ENCODE measurements at places on chromosomes 7 and 10.

- no peak for DNase-seq
Observed at GRCh38 chr7:71665716-71666115, 533.8 kb downstream of the GALNT17 start.

- DNase-seq = no peak
Observed at GRCh38 chr10:86706401-86706841, 38.1 kb downstream of the LDB3 start.

GRCh38 chr10:28930514-28931495, 253.5 kb downstream of the BAMBI start:
- no peak for DNase-seq

GRCh38 chr10:44978570-44979280, at the start of gene DEPP1:
TSS of gene DEPP1 (minus strand) at chr10:44978809. CDS start at chr10:44978030, 779 bp downstream.
- no peak for DNase-seq

- no peak for DNase-seq
Observed at GRCh38 chr7:128860158-128861073, 2.2 kb upstream of the ATP6V1F start.

DNA sequence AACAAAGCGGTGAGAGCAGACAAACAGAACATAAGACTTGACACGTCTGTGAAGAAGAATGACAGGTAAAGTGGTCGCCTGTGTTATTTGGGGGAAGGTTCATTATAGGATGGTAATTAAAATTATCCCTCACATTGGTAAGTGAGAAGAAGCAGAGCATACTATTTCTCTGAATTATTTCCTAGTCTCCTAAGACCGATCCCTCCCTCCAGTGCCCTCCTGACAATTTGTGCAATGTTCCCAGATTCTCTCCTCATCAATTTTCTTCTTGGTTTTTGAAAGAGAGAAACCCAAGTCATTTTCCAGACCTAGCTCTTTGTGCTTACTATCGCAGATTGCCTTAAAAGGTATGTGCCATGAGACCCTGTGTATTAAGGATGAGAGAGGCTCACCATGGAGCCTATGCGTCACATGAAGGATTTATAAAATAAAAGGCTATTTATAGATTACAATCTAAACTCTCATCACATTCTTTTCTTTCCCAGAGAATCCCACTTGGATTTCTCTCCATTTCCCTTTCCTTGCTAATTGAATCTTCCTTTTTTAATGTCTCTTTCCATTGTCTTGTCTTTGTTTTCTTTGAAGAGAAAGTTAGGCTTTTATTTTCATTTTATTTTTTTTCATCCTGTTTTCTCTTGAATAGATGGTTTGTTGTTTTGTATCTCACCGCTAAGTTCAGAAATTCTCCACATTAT, 112.0 kb downstream of the PPP1R3A start:
- no peak for DNase-seq

- no peak for DNase-seq
Observed at GRCh38 chr7:137007001-137007694, 138.7 kb downstream of the CHRM2 start.

- no peak for DNase-seq
Observed at GRCh38 chr7:36137754-36138153, 15.3 kb upstream of the EEPD1 start.

DNA sequence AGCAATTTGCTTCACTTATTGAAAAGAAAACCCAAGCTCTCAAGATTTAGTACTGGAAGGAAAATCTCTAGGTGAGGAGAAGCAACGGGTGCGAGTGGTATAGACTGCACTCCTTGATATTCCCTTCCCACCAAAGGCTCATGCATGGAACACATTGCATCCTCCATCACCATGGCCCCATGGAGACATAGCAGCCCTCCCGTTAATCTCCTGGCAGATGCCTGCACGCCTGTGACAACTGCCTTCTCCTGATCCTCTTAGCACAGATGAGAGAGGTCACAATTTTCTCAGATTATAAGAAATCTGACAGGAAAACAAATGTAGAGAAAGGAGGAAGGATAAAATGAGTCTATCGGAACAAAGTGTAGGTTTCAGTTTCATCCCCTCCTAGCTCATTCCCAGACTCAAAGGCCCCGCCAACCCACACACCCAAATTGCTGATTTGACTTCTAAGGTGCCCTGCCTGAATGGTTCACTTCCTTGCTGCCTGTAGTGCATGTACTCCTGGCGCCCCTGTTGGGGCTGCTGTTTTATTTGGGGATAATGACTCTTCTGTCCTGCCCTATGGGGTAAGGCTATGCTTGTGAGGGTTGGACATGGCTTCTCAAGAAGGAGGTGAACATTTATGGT, 50.0 kb downstream of the PLXNA4 start:
- no peak for DNase-seq

DNA sequence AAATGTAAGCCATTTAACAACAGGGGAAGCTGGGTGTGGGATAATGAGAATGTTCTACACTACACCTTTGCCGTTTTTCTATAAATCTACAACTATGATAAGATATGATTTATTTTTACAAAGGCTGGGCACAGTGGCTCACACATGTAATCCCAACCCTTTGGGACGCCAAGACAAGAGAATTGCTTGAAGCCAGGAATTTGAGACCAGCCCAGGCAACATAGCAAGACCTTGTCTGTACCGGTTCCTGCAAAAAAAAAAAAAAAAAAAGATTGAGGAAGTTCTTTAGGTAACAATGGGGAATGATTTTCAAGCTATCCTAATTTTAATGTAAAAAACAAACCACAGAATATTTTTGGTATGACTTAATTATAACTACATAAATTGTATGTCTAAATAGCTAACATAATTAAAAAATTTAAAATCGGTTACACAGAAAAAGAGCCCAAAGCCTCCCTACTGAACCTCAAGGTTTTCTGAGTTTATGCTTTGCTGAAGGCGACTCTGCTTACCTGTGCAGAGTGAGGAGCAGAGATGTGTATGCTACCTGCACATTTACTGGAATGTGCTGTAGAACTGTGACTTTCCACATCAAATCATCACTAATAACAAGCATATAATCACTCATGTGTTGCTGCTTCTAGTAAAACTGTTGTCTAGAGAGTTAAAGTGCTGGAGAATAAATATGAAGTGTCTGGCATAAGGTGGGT, 163.4 kb downstream of the ATE1 start:
- DNase-seq = no peak

DNA sequence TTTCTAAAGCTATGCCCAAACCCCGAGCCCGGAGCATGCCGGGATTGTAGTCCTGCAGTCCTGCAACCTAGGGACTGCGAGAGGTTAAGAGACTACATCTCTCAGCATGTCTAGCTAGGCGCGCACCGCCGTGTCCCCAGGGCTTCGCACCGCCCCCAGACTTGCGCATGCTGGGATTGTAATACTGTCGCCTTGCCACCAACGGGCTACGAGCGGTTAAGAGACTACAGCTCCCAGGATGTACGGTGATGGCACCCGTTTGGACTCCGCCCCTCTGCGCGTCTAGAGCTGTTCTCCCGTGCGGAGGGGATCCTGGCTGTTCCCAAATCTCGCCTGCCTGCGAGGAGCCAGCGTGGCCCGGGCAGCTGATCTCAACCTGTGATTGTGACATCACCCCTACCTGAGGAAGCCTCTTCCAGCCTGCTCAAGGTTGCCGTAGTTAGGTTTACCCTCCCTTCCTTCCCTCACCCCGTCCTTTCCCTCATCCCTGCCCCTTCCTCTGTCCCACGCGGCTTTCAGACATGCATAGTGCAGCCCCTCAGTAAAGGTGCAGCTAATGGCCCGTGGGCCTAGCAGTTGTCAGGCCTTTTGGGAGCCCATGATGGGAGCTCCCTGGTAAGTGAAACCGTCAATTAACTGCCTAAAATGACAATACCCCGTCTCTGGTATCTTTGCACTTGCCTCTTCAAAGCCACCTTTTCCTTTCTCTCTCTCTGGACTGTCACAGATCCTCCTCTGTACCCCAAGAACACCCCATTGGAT, 6.3 kb upstream of the ZNF736 start:
- peak; percentile 97 for DNase-seq

All from activated CD8-positive, alpha-beta memory T cell treated with anti-CD3 and anti-CD28 coated beads, Interleukin-2, amount 10 ng/mL, durations not matched to agents 7 days and 5 days (primary cell).